ENCODE measurements at places on chromosomes 6 and 20.
A peak's percentile ranks its signal among the peaks of the same experiment; 100 is the strongest.

DNA sequence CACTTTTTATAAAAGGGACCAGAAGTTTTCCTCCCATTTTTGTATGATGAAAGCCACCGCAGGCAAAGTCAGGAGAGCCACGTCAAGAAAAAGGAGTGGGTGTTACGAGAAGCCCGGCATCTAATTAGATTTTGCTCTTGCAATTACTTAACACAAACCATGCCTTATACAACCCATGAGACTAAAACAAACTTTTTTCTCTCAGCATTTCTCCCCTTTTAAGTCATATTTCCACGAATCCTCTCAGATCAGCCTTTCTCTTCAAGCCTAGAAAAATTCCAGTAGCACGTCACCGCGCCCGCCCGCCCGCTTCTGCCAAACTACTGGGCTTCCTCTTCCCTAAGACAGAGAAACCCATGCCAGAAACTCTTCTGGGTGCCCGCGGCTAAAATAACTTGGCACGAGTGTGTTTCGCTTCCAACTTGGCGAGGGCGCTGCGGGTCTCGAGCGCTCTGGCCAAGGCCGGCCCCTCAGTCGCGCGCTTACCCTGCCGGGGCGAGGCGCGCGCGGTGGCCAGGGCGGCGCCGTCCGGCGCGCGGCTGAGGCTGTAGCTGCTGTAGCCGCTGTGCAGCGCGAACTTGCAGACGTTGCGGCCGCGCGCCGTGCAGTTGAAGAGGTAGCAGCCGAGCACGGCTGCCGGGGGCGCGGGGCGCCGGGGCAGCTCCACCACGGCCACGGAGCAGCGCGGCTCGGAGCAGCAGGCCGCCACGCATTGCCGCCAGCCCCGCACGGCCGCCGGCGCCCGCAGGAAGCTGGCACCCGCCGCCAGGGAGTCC is 1.0 kb downstream of the LRP11 start:
- peak; percentile 61 for DNase-seq
- no peaks in the 10 kb centered on the region for H3K36me3 ChIP-seq
- no peaks in the 10 kb centered on the region for H3K4me1 ChIP-seq

GRCh38 chr20:38055294-38055693 is 21.7 kb downstream of the RPRD1B start:
- H3K27me3 ChIP-seq = no peaks in the 10 kb centered on the region
- no peak overlapping the region for H3K4me3 ChIP-seq

DNA sequence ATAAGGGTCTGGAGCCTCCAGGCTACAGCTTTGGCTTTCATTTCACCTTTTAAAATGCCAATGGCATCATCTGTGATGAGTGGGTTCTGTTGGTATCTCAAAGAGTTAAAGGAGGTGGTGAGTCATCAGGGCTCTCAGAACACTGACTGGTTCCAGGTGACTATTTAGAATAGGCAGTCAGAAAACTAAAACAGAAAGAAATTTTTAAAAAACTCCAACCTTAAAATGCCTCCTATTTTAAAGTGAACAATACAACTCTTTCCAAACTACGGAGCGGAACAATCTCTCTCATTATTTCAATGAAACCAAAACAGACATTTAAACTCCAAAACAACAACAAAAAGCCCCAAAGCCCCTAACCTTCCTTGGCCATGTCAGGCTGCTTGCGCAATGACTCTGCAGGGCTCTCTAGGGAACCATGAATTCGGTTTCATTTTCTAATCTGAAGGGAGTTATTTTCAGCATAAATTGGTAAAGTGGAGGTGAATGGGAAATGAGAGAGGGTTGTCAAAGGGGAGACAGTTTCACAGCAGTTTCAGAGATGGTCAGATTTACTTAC is 194.9 kb downstream of the KIF6 start:
- H3K4me3 ChIP-seq = no peak overlapping the region
- DNase-seq = no peak
- no peak overlapping the region for H3K27ac ChIP-seq
- H3K4me1 ChIP-seq = no peaks in the 10 kb centered on the region
- H3K27me3 ChIP-seq = no peaks in the 10 kb centered on the region

- H3K4me3 ChIP-seq = no peak overlapping the region
- H3K27ac ChIP-seq = no peak overlapping the region
- no peak for DNase-seq
- H3K36me3 ChIP-seq = no peaks in the 10 kb centered on the region
Measured at GRCh38 chr6:149332602-149333265, 15.2 kb downstream of the TAB2 start.

- no peaks in the 10 kb centered on the region for H3K36me3 ChIP-seq
- no peak overlapping the region for H3K27ac ChIP-seq
Measured at GRCh38 chr6:105263685-105264610, 84.1 kb upstream of the POPDC3 start.

GRCh38 chr6:157323966-157324300 is 614 bp upstream of the TMEM242 start:
- peak; percentile 64 for DNase-seq
- peaks cover 2% of the 10 kb centered on the region for H3K27me3 ChIP-seq
- peak overlapping the region; percentile 79 for H3K4me3 ChIP-seq
- H3K36me3 ChIP-seq = peaks cover 6% of the 10 kb centered on the region
- peaks cover 10% of the 10 kb centered on the region for H3K4me1 ChIP-seq
- H3K27ac ChIP-seq = peak overlapping the region; percentile 92

DNA sequence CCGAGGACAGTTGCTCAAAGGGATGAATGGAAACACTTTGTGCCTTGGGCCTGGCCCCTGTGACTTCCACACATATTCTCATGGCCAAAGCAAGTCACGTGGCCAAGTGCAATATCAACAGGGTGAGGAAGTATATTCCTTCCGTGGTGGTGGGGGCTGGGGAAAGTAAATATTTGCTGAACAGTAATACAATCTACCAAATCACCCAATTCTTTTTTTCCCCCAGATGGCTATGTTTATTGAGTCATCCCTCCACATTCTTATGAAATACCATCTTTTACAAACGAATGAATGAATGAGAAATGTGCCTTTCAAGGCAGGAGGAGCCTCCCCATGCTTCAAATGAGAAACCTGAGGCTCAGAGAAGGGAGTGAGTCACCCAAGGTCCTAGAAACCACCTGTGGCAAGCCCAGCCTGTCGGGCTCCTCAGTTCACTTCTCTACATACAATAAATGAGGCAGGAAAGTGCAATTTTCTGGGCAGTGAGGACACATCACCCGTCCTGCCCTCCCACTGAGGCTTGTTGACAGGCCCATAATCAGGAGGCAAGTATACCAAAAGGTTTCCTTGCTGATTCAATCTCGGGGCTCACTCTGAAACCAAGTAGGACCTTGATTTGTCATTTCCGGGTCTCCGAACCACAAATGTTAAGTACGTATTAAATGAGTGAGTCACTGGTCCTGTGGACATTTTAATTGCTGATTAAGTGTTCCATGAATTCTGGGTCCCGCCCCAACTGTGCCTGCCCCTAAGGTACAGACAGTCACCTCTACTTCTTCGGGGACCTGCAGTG is 25.3 kb upstream of the TOP1 start:
- no peaks in the 10 kb centered on the region for H3K36me3 ChIP-seq
- H3K4me1 ChIP-seq = peaks cover 15% of the 10 kb centered on the region
- peak; percentile 93 for DNase-seq
- H3K27ac ChIP-seq = peak overlapping the region; percentile 89

- H3K36me3 ChIP-seq = no peaks in the 10 kb centered on the region
- no peak overlapping the region for H3K27ac ChIP-seq
- no peak overlapping the region for H3K4me3 ChIP-seq
- H3K4me1 ChIP-seq = no peaks in the 10 kb centered on the region
Measured at GRCh38 chr6:106214531-106214930, 111.0 kb downstream of the ATG5 start.

- no peaks in the 10 kb centered on the region for H3K27me3 ChIP-seq
- H3K27ac ChIP-seq = no peak overlapping the region
- H3K4me3 ChIP-seq = no peak overlapping the region
- DNase-seq = no peak
Measured at GRCh38 chr6:33857932-33858475, 54.2 kb upstream of the MLN start.

DNA sequence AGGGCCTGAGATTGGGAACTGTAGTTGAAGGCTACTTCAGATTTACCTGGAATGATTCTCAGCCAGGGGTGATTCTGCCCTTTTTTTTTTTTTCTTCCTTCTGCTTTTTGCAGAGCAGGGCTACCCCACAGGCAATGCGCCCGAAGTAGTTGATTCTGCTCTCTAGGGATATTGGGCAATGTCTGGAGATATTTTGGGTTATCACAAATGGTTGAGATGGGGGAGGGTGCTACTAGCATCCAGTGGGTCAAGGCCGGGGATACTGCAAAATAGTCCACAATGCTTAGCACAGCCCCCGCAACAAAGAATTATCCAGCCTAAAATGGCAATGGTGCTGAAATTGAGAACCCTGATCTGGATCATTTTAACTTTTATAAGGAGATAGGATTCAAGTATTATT is 71.2 kb upstream of the ZMYND8 start:
- H3K4me3 ChIP-seq = no peak overlapping the region
- H3K36me3 ChIP-seq = no peaks in the 10 kb centered on the region
- no peak overlapping the region for H3K27ac ChIP-seq
- no peaks in the 10 kb centered on the region for H3K4me1 ChIP-seq

- no peaks in the 10 kb centered on the region for H3K27me3 ChIP-seq
- no peak overlapping the region for H3K4me3 ChIP-seq
- no peaks in the 10 kb centered on the region for H3K36me3 ChIP-seq
- no peak for DNase-seq
- no peaks in the 10 kb centered on the region for H3K4me1 ChIP-seq
Measured at GRCh38 chr20:53517146-53517545, 76.5 kb downstream of the ZNF217 start.

- H3K36me3 ChIP-seq = no peaks in the 10 kb centered on the region
- peaks cover 17% of the 10 kb centered on the region for H3K4me1 ChIP-seq
- no peak for DNase-seq
- no peaks in the 10 kb centered on the region for H3K27me3 ChIP-seq
- H3K27ac ChIP-seq = no peak overlapping the region
Measured at GRCh38 chr20:3166338-3166912, 6.8 kb upstream of the FASTKD5 start.

- H3K27ac ChIP-seq = no peak overlapping the region
- no peaks in the 10 kb centered on the region for H3K4me1 ChIP-seq
- H3K36me3 ChIP-seq = no peaks in the 10 kb centered on the region
- DNase-seq = no peak
- H3K4me3 ChIP-seq = no peak overlapping the region
Measured at GRCh38 chr20:61649105-61649859, 397.2 kb downstream of the CDH4 start.

GRCh38 chr6:77021232-77021631 is 442.1 kb downstream of the HTR1B start:
- H3K27me3 ChIP-seq = no peaks in the 10 kb centered on the region
- H3K4me3 ChIP-seq = no peak overlapping the region
- no peak overlapping the region for H3K27ac ChIP-seq
- no peaks in the 10 kb centered on the region for H3K36me3 ChIP-seq

- H3K4me1 ChIP-seq = peaks cover 12% of the 10 kb centered on the region
- H3K36me3 ChIP-seq = peaks cover 1% of the 10 kb centered on the region
- H3K27me3 ChIP-seq = no peaks in the 10 kb centered on the region
- peak overlapping the region; percentile 92 for H3K27ac ChIP-seq
Measured at GRCh38 chr6:24775520-24776058, 852 bp downstream of the GMNN start.

DNA sequence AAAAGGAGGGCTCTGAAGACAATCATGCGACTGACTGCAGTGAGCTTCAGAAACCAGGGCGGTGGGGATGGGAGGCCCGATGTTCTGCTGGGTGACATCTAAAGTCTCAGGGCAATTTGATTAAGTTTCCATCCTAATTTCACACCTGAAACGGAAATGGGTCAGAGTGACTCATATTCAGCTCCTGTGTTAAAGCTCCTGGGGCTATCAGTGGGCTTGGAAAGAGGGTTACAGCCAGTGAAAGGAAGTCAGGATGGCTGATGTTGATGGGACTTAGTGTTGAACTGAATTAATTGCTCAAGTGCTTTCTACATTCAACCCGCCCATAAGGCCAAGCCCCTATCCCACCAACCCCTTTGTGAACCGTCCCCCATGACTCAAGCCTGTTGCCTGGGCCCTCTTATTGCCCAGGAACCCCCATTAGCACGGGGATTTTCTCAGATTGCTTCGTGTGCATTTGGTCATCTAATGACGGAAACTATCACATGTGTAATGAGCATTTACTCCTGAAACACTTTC is 47.1 kb upstream of the TBC1D7 start:
- no peaks in the 10 kb centered on the region for H3K36me3 ChIP-seq
- no peak for DNase-seq
- H3K27ac ChIP-seq = no peak overlapping the region
- H3K27me3 ChIP-seq = peaks cover 2% of the 10 kb centered on the region
- H3K4me1 ChIP-seq = no peaks in the 10 kb centered on the region

- H3K27ac ChIP-seq = no peak overlapping the region
- peaks cover 16% of the 10 kb centered on the region for H3K36me3 ChIP-seq
- no peak overlapping the region for H3K4me3 ChIP-seq
Measured at GRCh38 chr20:49542514-49542991, 25.4 kb downstream of the PTGIS start.

DNA sequence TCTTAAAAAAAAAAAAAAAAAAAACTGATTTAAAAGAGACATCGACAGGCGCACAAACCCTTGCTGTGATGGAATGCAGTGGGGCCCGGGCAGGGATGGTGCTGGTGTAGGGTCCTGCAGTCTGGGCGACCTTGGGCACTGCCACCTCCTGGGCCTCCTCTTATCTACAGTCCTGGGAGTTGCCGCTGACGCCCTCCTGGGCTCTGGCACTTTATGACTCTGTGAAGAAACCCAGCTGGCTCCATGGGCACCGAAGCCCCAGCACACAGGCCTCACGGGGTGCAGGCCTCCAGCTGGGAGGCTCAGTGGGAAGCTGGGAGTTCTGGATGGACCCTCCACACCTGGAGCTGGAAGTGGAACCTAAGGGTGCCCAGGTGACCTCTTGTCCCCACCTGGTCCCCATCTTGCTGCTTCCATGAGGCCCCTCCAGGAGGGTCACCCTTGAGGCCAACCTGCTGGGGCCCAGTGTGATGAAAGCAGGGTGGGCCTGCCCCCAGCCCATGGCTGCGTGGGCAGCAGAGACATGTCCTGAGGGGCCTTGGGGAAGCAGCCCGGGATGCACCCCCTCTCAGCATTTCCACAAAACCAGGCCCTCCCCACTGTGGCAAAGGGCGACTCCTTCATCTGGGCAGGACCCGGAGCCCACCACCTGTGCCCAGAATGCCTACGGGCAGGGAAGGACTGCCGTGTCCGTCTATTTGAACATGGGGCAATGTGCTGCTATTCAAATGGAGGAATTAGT is 104.9 kb downstream of the ASXL1 start:
- H3K27me3 ChIP-seq = no peaks in the 10 kb centered on the region
- peaks cover 73% of the 10 kb centered on the region for H3K4me1 ChIP-seq
- H3K4me3 ChIP-seq = no peak overlapping the region
- H3K36me3 ChIP-seq = peaks cover 73% of the 10 kb centered on the region
- DNase-seq = peak; percentile 93

- no peak within 1 kb of the TSS for H3K27ac ChIP-seq
- peaks cover 18% of the 10 kb centered on the region for H3K27me3 ChIP-seq
- no peak within 1 kb of the TSS for H3K4me3 ChIP-seq
- no peak for DNase-seq
Measured at GRCh38 chr20:31637660-31638059, at the start of gene COX4I2. Gene COX4I2 (plus strand): TSS chr20:31637912. CDS start chr20:31639018, 1,106 bp downstream.

DNA sequence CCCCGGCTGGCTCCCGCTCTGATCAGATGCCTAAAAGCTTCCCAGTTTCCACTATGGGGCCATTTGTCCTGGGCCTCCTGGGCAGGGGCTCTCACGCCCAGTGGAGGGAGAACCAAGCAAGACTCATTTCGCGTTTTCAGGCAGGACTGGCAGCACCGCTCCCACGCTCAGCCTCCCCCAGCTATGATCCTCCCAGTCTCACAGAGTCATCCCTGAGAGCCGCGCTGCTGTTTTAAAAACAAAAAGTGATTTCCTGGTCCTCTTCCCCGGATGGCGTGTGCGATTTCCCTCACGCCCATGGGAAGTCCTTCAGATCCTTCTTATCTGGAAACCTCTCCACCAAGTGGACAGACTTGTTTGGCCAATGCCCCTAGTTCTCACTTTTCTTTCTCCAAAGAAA is at the start of gene ADGRF5:
Gene ADGRF5 (minus strand): TSS at position 208 of the 400 bp plus-strand sequence. CDS start 15,176 bp downstream, outside the sequence.
- H3K27me3 ChIP-seq = no peaks in the 10 kb centered on the region
- DNase-seq = no peak
- no peaks in the 10 kb centered on the region for H3K36me3 ChIP-seq
- H3K27ac ChIP-seq = no peak within 1 kb of the TSS
